ENCODE measurements at places on chromosomes 2 and 18. TPM values are rescaled to one million over a fixed set of nuclear protein-coding genes. Genes with fewer than 3 reads are reported as not detected.

Gene STARD6
- 0.88 TPM for total RNA-seq

Gene EML6
- total RNA-seq, result 2.1 TPM

Gene CCNYL1
- 10.7 TPM for total RNA-seq

Gene CFAP53
- 0.36 TPM for total RNA-seq

Gene FAHD2B
- total RNA-seq, result 6.8 TPM

Gene CNOT9
- total RNA-seq, result 100 TPM

Gene RAB11FIP5
- total RNA-seq, result 15.1 TPM

Gene COL3A1
- total RNA-seq, result 33.6 TPM

Gene TRIM43
- total RNA-seq, result not detected

Gene EIF5B
- 19.5 TPM for total RNA-seq

Gene SERPINB5
- not detected for total RNA-seq

Gene IL37
- total RNA-seq, result 0.36 TPM

Gene SDC1
- total RNA-seq, result 28.8 TPM

Gene TUBB8B
- total RNA-seq, result not detected

Gene SP3
- 93.2 TPM for total RNA-seq

Gene DCC
- not detected for total RNA-seq

Gene CENPO
- 40.9 TPM for total RNA-seq

Gene CIB4
- not detected for total RNA-seq

Gene GAL3ST2
- total RNA-seq, result not detected

Gene IDH1
- total RNA-seq, result 150 TPM

Gene SLC66A3
- total RNA-seq, result 34.5 TPM

Gene ASXL3
- total RNA-seq, result not detected

Gene PLCD4
- total RNA-seq, result 8.5 TPM

Gene SERPINB3
- not detected for total RNA-seq

Gene C2orf72
- 0.48 TPM for total RNA-seq

Gene DBI
- total RNA-seq, result 310 TPM

Gene CACNB4
- 0.10 TPM for total RNA-seq

Gene SNORC
- total RNA-seq, result 0.24 TPM

Gene HJURP
- 115 TPM for total RNA-seq

Gene FOXI3
- not detected for total RNA-seq

Gene BOLL
- total RNA-seq, result not detected

Gene NAT8
- not detected for total RNA-seq

Gene CUL3
- 89.0 TPM for total RNA-seq

Gene DARS1
- total RNA-seq, result 201 TPM

Gene TCF4
- 89.8 TPM for total RNA-seq

Gene LYG2
- not detected for total RNA-seq

Gene POTEI
- total RNA-seq, result not detected

Gene SLC5A7
- not detected for total RNA-seq

Gene SALL3
- total RNA-seq, result not detected

Gene SNTG2
- total RNA-seq, result not detected

Gene CD8B2
- not detected for total RNA-seq

Gene ZSCAN30
- total RNA-seq, result 6.6 TPM

Gene NBEAL1
- 13.2 TPM for total RNA-seq

Gene ANKRD12
- 13.2 TPM for total RNA-seq

Gene FKBP1B
- total RNA-seq, result 10.9 TPM

Gene MAP3K19
- not detected for total RNA-seq

Gene RAPGEF4
- 2.4 TPM for total RNA-seq

Gene FHL2
- total RNA-seq, result 149 TPM

Gene DTNA
- 1.6 TPM for total RNA-seq

Gene CKAP2L
- 61.9 TPM for total RNA-seq

Gene CYP20A1
- total RNA-seq, result 31.4 TPM

Gene CHRNG
- total RNA-seq, result not detected

Gene IL1A
- 1.9 TPM for total RNA-seq

Gene ERLEC1
- total RNA-seq, result 103 TPM

All from RPMI7951 (cell line).